ENCODE measurements at places on chromosomes 2 and 18. TPM values are rescaled to one million over a fixed set of nuclear protein-coding genes. Genes with fewer than 3 reads are reported as not detected.

CXCR1 gene
- not detected for total RNA-seq

PPP1R1C gene
- total RNA-seq = not detected

- H3K4me3 ChIP-seq = no peak overlapping the region
- no peaks in the 10 kb centered on the region for H3K27me3 ChIP-seq
- no peaks in the 10 kb centered on the region for H3K4me1 ChIP-seq
- no peak overlapping the region for H3K27ac ChIP-seq
- H3K36me3 ChIP-seq = no peaks in the 10 kb centered on the region
These were observed 246.6 kb downstream of the LRRTM1 start for GRCh38 chr2:80057956-80058355.

DNA sequence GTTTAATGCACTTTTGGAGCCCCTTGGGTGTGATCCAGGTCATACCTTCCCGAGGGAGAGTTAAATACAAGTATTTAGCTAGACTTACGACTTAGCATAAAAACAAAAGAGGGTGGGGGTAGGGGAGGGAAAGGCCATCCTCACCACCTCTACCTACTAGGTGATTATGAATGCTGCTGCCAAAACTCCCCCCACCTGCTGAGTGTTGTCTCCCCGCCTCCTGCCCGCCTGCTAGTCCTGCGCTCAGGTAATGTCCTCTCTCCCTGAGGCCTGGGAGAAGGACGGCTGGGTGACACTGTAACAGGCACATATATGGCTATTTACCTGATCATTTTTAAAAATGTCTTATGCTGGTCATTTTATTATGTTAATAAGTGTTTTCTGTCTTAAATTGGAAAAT lies 3.0 kb upstream of the NCKAP5 start:
- no peaks in the 10 kb centered on the region for H3K4me1 ChIP-seq
- H3K36me3 ChIP-seq = no peaks in the 10 kb centered on the region
- H3K27me3 ChIP-seq = peaks cover 13% of the 10 kb centered on the region

GRCh38 chr2:223835701-223836532 lies 1.5 kb downstream of the AP1S3 start:
- H3K36me3 ChIP-seq = peaks cover 3% of the 10 kb centered on the region
- peak overlapping the region; percentile 92 for H3K4me3 ChIP-seq
- no peak for DNase-seq
- no peak overlapping the region for H3K27ac ChIP-seq
- H3K27me3 ChIP-seq = peaks cover 7% of the 10 kb centered on the region

RIT2 gene
- total RNA-seq = not detected

GRCh38 chr18:75072672-75073371 lies 136.1 kb downstream of the PTGR3 start:
- no peak overlapping the region for H3K4me3 ChIP-seq
- DNase-seq = no peak
- no peak overlapping the region for H3K27ac ChIP-seq

- no peaks in the 10 kb centered on the region for H3K27me3 ChIP-seq
- DNase-seq = no peak
- H3K36me3 ChIP-seq = no peaks in the 10 kb centered on the region
- no peak overlapping the region for H3K27ac ChIP-seq
- H3K4me3 ChIP-seq = no peak overlapping the region
- H3K4me1 ChIP-seq = no peaks in the 10 kb centered on the region
These were observed 134.4 kb downstream of the FIGN start for GRCh38 chr2:163601377-163601776.
